ENCODE measurements at places on chromosomes 1 and 21.

DNA sequence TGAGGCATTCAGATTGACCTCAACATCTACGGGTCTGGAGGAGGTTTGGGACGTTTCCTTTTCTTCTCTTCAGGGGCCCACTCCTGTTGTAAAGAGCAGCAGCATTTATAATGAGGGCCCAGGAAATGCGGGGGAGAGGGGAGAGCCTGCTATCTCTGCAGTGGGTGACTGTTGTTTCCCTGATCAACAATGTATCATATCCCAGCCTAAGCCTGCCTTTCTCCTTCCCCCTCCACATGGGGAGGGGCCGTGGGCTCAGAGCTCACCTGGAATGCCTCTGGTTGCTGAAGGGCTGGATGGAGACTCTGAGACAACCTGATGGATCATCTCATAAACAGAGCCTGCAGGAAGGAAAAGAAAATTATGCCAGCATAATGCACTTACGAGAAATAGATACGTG, 36.0 kb upstream of the HAO2 start:
- H3K4me1 ChIP-seq: no peaks in the 10 kb centered on the region
- ATAC-seq: no peak
- H3K36me3 ChIP-seq: no peaks in the 10 kb centered on the region
- peaks cover 5% of the 10 kb centered on the region for H3K27me3 ChIP-seq
- no peak overlapping the region for H3K4me3 ChIP-seq

- H3K27ac ChIP-seq: no peak overlapping the region
- peaks cover 100% of the 10 kb centered on the region for H3K36me3 ChIP-seq
- no peak overlapping the region for H3K4me3 ChIP-seq
- no peaks in the 10 kb centered on the region for H3K4me1 ChIP-seq
- no peak for ATAC-seq
- no peaks in the 10 kb centered on the region for H3K27me3 ChIP-seq
Measured at GRCh38 chr1:224298346-224299330, 31.3 kb downstream of the NVL start.

- ATAC-seq: no peak
- no peak overlapping the region for H3K27ac ChIP-seq
- no peaks in the 10 kb centered on the region for H3K27me3 ChIP-seq
- no peaks in the 10 kb centered on the region for H3K4me1 ChIP-seq
- no peak overlapping the region for H3K4me3 ChIP-seq
- H3K36me3 ChIP-seq: no peaks in the 10 kb centered on the region
Measured at GRCh38 chr21:27586986-27587385, 620.1 kb upstream of the ADAMTS5 start.

- ATAC-seq: no peak
- peaks cover 17% of the 10 kb centered on the region for H3K4me1 ChIP-seq
- no peak overlapping the region for H3K27ac ChIP-seq
- no peaks in the 10 kb centered on the region for H3K27me3 ChIP-seq
Measured at GRCh38 chr1:23039308-23039826, 20.1 kb downstream of the KDM1A start.

DNA sequence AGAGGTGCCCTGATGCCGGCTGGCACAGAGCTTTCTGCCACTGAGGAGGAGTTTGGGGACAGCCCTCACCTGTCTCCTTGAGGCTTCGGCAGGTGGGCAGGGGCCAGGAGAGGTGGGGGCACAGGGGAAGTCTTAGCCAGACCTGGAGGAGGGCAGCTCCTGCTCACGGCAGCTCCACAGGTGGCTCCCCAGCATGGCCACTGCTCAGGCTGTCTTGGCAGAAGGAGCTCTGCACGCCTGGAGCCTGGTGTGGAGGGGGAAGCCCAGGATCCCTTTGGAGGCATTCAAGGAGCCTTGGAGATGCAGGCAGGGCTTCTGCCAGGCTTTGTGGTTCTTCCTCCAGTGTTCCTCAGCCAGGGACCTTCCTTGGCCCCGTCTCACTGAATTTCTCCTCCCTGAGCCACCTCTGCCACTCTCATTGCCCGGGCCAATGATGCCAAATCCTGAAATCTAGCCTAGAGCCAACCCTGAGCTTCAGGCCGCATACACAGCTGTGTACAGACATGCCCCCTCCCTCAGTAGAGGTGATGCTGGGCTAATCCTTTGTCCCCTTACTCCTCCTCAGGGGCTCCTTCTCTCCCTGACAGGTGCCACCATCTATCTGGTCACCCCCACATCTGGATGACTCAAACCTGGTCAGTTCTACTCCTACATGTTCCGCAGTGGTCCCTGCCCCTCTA, 251.8 kb upstream of the VAMP3 start:
- H3K4me1 ChIP-seq: no peaks in the 10 kb centered on the region
- no peaks in the 10 kb centered on the region for H3K36me3 ChIP-seq
- no peak for ATAC-seq
- H3K27me3 ChIP-seq: no peaks in the 10 kb centered on the region

GRCh38 chr1:4784761-4785160, 130.4 kb downstream of the AJAP1 start:
- peaks cover 37% of the 10 kb centered on the region for H3K27me3 ChIP-seq
- H3K36me3 ChIP-seq: no peaks in the 10 kb centered on the region
- H3K4me3 ChIP-seq: no peak overlapping the region
- H3K4me1 ChIP-seq: no peaks in the 10 kb centered on the region
- H3K27ac ChIP-seq: no peak overlapping the region

DNA sequence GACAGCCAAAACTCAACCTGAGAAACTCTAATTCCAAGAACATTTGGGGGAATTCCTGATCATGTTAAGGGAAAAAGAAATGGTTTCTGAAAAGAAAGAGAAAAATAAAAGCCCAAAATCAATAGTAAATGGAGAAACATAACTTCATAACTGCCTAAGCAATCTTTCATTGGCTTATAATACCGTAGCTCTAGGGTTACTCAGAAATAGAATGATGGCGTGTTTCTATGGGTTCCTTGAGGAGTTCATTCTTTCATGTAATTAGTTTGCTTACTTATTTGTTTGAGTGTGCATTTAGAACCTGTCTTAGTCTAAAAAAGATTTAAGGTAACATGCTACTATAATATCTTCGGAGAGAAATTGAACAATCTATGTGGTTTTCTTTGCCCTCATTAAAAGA, 37.5 kb upstream of the FBXO28 start:
- no peak overlapping the region for H3K27ac ChIP-seq
- no peaks in the 10 kb centered on the region for H3K36me3 ChIP-seq
- no peaks in the 10 kb centered on the region for H3K4me1 ChIP-seq
- H3K27me3 ChIP-seq: peaks cover 20% of the 10 kb centered on the region
- no peak for ATAC-seq
- H3K4me3 ChIP-seq: no peak overlapping the region

GRCh38 chr1:207978441-207978840, 67.5 kb upstream of the CD34 start:
- H3K27ac ChIP-seq: no peak overlapping the region
- no peaks in the 10 kb centered on the region for H3K4me1 ChIP-seq
- H3K36me3 ChIP-seq: no peaks in the 10 kb centered on the region
- H3K27me3 ChIP-seq: peaks cover 17% of the 10 kb centered on the region
- no peak overlapping the region for H3K4me3 ChIP-seq
- no peak for ATAC-seq

DNA sequence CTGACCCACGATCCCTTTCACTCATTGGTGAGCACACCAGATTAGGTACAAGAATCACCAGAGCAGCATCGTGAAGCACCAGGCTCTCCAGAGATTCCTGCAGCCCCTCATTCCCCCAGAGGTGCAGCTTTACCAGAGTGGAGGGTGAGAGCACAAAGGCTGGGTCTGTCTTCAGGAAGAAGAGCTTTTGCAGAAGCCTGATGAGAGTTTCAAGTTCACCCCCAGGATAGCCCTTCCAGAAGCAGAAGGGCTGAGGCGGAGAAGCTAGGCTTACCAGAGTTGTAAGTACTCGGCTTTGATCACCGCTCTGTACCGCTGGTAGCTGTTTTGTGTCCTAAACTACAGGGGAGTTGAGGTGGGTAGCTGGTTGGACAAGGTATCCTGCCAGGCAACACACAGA, 3.1 kb downstream of the TSSK3 start:
- H3K36me3 ChIP-seq: no peaks in the 10 kb centered on the region
- ATAC-seq: no peak
- H3K27me3 ChIP-seq: no peaks in the 10 kb centered on the region
- H3K4me3 ChIP-seq: no peak overlapping the region
- peaks cover 22% of the 10 kb centered on the region for H3K4me1 ChIP-seq

DNA sequence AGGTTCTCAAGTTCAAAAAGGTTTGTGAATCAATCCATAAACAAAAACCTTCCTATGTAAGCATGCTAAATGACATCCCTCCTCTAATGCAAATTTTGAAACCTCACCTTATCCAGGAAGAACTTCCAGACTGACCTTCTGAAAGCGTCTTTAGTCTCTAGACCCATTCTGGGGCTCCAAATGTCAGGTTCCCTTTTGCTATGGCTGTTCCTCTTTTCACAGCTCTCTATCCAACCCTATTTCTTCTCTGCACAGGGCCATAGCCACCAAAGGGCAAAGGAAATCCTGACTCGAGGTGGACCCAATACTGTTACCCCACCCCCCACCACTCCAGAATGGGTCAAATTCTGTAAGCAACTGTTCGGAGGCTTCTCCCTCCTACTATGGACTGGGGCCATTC, 3.4 kb downstream of the ATP1A4 start:
- H3K27me3 ChIP-seq: no peaks in the 10 kb centered on the region
- ATAC-seq: no peak
- no peak overlapping the region for H3K27ac ChIP-seq

DNA sequence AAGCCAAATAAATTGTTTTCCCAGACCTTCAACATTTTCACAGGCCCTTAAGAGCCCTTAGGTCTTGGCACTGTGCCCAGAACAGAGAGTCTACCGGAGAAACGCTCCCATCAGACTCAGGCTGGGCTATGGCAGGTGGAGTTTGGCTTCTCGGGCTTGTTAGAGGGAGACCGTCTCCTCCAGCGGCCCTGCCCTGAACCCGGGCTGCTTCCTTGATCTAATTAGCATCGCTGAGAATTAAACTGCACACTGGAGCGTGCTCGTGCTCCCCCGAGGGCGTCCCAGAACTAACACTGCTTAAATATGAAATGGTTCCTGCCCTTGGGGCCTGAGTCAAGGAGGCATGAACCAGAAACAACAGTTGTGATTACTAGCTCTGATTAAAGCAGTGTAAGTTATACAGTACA, 634.4 kb downstream of the MATN1 start:
- H3K4me1 ChIP-seq: no peaks in the 10 kb centered on the region
- peaks cover 37% of the 10 kb centered on the region for H3K27me3 ChIP-seq
- no peak overlapping the region for H3K4me3 ChIP-seq
- no peak overlapping the region for H3K27ac ChIP-seq

DNA sequence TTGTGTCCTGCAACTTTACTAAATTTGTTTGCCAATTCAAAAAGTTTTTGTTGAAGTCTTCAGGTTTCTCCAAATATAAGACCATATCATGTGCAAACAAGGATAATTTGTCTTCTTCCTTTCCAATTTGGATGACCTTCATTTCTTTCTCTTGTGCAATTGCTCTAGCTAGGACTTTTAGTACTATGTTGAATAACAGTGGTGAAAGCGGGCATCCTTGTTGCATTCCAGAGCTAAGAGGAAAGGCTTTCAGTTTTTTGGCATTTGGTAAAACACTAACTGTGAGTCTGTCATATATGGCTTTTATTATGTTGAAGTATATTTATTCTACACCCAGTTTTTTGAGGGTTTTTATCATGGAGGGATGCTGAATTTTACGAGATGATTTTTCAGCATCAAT, 630.0 kb upstream of the ADGRL2 start:
- no peak for ATAC-seq
- H3K27ac ChIP-seq: no peak overlapping the region
- H3K27me3 ChIP-seq: no peaks in the 10 kb centered on the region
- H3K36me3 ChIP-seq: no peaks in the 10 kb centered on the region
- no peaks in the 10 kb centered on the region for H3K4me1 ChIP-seq

DNA sequence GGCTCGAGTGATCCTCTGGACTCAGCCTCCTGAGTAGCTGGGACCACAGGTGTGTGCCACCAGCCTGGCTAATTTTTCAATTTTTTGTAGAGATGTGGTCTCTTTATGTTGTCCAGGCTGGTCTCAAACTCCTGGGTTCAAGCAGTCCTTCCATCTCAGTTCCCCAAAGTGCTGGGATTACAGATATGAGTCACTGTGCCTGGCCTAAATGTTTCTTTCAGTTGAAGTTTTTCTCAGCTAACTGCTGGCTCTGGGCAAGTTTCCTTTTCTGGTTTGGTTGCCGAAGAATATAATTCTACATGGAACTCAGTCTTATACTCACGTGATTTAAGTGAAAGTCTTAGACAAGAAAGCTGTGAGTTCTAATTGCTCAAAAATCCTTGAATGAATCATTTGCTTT, 57.0 kb downstream of the SASS6 start:
- H3K36me3 ChIP-seq: peaks cover 78% of the 10 kb centered on the region
- no peaks in the 10 kb centered on the region for H3K27me3 ChIP-seq
- no peaks in the 10 kb centered on the region for H3K4me1 ChIP-seq
- H3K27ac ChIP-seq: no peak overlapping the region

DNA sequence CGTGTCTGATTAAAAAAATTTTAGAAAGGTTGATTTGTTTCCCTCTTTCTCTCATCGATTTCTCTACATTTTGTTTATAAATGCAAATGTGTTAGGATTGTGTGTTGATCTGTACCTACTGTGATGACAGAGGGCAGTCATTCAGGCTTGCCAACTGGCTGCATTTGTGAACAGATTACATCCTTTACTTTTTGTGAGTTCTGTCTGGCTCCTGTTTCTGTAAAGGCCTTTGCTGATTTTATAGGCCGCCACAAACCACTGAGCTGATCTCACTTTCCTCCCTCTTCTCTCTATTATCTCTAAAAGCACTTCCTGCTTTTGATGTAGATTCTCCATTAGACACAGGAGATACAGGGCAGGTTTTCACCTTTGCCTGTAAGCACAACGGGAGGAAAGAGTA, 106.8 kb downstream of the ESRRG start:
- no peaks in the 10 kb centered on the region for H3K36me3 ChIP-seq
- no peak for ATAC-seq
- no peak overlapping the region for H3K27ac ChIP-seq
- H3K4me3 ChIP-seq: no peak overlapping the region
- H3K27me3 ChIP-seq: no peaks in the 10 kb centered on the region
- no peaks in the 10 kb centered on the region for H3K4me1 ChIP-seq

- H3K4me1 ChIP-seq: peaks cover 28% of the 10 kb centered on the region
- H3K36me3 ChIP-seq: no peaks in the 10 kb centered on the region
- ATAC-seq: no peak
- no peak overlapping the region for H3K4me3 ChIP-seq
- H3K27me3 ChIP-seq: peaks cover 26% of the 10 kb centered on the region
- H3K27ac ChIP-seq: no peak overlapping the region
Measured at GRCh38 chr1:6483017-6483760, 8.3 kb downstream of the PLEKHG5 start.

GRCh38 chr1:237705462-237705861, 185.3 kb downstream of the ZP4 start:
- H3K4me3 ChIP-seq: no peak overlapping the region
- H3K27ac ChIP-seq: no peak overlapping the region
- no peak for ATAC-seq
- H3K4me1 ChIP-seq: no peaks in the 10 kb centered on the region

- ATAC-seq: no peak
- H3K27me3 ChIP-seq: peaks cover 65% of the 10 kb centered on the region
- no peak overlapping the region for H3K4me3 ChIP-seq
- no peaks in the 10 kb centered on the region for H3K36me3 ChIP-seq
- no peaks in the 10 kb centered on the region for H3K4me1 ChIP-seq
Measured at GRCh38 chr1:22633697-22634463, 2.5 kb upstream of the C1QA start.
